PC-9 (cell line): ENCODE measurements at places on chromosomes 6 and 20. TPM values are rescaled to one million over a fixed set of nuclear protein-coding genes. Genes with fewer than 3 reads are reported as not detected.

Gene STMND1
- 0.26 TPM in 1 of 2 replicates, not detected in the other for total RNA-seq

Gene EFCAB8
- 1.1 TPM in 1 of 2 replicates, not detected in the other for total RNA-seq

Gene BPIFB1
- total RNA-seq, result not detected in 2 replicates

Gene MEA1
- 77.0 and 77.6 TPM in 2 replicates for total RNA-seq

Gene NOTCH4
- 1.2 and 1.5 TPM in 2 replicates for total RNA-seq

Gene ME1
- total RNA-seq, result 82.0 and 111 TPM in 2 replicates

Gene FAM184A
- 0.85 and 1.1 TPM in 2 replicates for total RNA-seq

Gene LPIN3
- total RNA-seq, result 12.1 and 15.4 TPM in 2 replicates

Gene PKHD1
- total RNA-seq, result not detected in 2 replicates

Gene ZC2HC1B
- not detected in 2 replicates for total RNA-seq

Gene HSPA1L
- total RNA-seq, result 2.3 and 2.6 TPM in 2 replicates

Gene DDX43
- total RNA-seq, result 3.1 and 5.0 TPM in 2 replicates

Gene KATNA1
- 12.4 and 16.1 TPM in 2 replicates for total RNA-seq

Gene SLC22A2
- total RNA-seq, result not detected in 2 replicates

Gene RHAG
- not detected in 2 replicates for total RNA-seq

Gene HSPA12B
- not detected in 2 replicates for total RNA-seq

Gene PRL
- total RNA-seq, result not detected in 2 replicates

Gene MAS1
- total RNA-seq, result not detected in 2 replicates

Gene PXDC1
- total RNA-seq, result 29.3 and 30.8 TPM in 2 replicates

Gene SLC52A3
- total RNA-seq, result 6.9 and 7.2 TPM in 2 replicates

Gene RAD21L1
- total RNA-seq, result 0.60 TPM in 1 of 2 replicates, not detected in the other

Gene TP53TG5
- total RNA-seq, result 0.23 TPM in 1 of 2 replicates, not detected in the other

Gene ARMH2
- not detected in 2 replicates for total RNA-seq

Gene CST2
- not detected in 2 replicates for total RNA-seq

Gene MYCT1
- total RNA-seq, result not detected in 2 replicates

Gene UNC93A
- total RNA-seq, result not detected in 2 replicates

Gene SOBP
- 0.22 TPM in 1 of 2 replicates, not detected in the other for total RNA-seq

Gene REM1
- not detected in 2 replicates for total RNA-seq

Gene SPATA25
- 5.2 and 6.3 TPM in 2 replicates for total RNA-seq

Gene BAG2
- total RNA-seq, result 9.0 and 11.0 TPM in 2 replicates

Gene TTK
- 28.7 and 40.3 TPM in 2 replicates for total RNA-seq

Gene TMC2
- total RNA-seq, result not detected in 2 replicates

Gene SNPH
- 3.4 and 4.0 TPM in 2 replicates for total RNA-seq

Gene LTB
- 0.63 TPM in 1 of 2 replicates, not detected in the other for total RNA-seq

Gene RAET1L
- total RNA-seq, result 1.2 and 2.8 TPM in 2 replicates

Gene CRISP3
- 0.48 and 0.79 TPM in 2 replicates for total RNA-seq

Gene TMEM74B
- total RNA-seq, result 0.44 and 1.2 TPM in 2 replicates
